Frontal cortex (tissue), 4 donors: ENCODE measurements at places on chromosomes 7 and 10. TPM values are rescaled to one million over a fixed set of nuclear protein-coding genes. Genes with fewer than 3 reads are reported as not detected.

DNA sequence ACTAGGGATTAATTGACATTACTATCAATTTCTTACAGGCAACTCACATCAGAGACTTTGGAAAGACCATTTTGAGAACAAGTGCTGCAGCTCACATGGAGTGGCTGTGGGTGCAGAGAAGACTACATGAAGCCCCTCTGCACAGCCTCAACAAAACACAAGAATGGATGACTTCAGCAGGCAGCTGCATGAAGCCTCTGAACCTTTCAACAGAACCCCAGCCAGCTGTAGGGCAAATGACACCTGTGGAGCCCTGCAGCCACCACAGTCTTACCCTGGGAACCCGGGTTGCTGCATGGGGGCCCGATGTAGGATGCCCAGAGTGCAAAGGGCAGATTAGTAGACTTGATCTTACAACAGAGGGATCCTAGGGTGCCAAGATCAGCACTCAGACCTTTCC is 62.0 kb upstream of the CAMK2B start:
- DNase-seq, result no peak

GRCh38 chr10:112370424-112370819 is 3.5 kb upstream of the ACSL5 start:
- DNase-seq, result no peak

Gene TUBAL3
- total RNA-seq, result not detected

Gene SMO
- total RNA-seq, result 8.6 TPM

GRCh38 chr10:103557455-103557854 is 64.0 kb downstream of the NEURL1 start:
- no peak for DNase-seq

- DNase-seq, result no peak
Observed at GRCh38 chr10:125521721-125522680, 161.0 kb downstream of the TEX36 start.

- DNase-seq, result no peak
Observed at GRCh38 chr7:101985057-101985902, 167.9 kb downstream of the CUX1 start.

DNA sequence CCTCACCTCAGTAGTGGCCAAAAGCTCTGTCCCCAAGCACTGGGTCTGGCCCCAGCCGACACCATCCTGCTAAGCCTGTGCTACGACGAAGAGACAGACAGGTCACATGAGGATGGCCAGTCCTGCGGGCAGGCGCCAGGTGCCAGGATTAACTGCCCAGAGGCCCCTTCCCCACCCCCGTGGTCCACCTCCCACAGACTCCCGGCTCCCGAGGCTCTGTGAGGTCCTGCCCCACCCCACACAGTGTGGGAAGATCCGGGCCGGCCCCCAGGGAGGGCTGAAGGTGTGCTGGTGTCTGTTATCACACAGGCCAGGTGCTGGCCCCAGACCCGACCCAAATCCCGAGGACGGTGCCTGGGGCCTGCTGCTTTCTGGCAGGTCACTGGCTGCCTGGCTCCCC is 27.2 kb downstream of the CYP2W1 start:
- no peak for DNase-seq

GRCh38 chr10:26574783-26575182 is 122.7 kb upstream of the PDSS1 start:
- DNase-seq, result no peak

DNA sequence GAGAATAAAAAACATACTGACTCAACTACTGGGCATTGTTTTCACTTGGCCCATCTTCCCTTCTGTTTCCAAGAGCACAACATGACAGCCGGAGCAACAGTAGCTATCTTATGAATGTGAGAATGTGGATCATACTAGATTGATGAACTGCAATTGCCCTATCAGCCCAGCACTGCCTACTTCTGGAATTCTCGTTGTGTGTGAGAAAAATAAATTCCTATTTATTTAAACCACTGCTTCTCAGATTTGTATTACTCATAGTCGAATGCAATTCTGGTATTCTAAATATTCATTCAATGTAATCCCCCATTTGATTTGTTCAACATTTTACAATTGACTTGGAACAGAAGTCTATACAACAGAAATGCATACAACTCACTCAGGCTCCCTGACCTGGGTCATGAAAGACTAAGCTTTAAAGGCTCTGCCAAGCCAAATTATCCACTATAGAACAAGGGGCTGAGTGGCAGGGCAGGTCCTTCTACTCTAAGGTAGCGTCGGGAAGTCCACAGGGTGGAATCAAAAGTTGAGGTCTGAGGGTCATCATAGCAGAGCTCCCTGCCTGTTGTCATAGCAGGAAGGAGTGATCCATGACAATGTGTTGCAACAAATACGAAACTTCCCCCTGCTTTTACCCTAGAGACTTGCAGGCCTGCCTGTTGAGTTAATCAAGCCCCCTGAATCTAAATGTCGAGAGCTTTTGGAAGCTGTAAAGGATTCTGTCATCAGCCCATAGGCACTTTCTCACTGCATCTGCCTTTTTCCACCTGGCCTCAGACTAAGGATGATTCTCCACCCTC is 12.4 kb upstream of the JAZF1 start:
- no peak for DNase-seq

DNA sequence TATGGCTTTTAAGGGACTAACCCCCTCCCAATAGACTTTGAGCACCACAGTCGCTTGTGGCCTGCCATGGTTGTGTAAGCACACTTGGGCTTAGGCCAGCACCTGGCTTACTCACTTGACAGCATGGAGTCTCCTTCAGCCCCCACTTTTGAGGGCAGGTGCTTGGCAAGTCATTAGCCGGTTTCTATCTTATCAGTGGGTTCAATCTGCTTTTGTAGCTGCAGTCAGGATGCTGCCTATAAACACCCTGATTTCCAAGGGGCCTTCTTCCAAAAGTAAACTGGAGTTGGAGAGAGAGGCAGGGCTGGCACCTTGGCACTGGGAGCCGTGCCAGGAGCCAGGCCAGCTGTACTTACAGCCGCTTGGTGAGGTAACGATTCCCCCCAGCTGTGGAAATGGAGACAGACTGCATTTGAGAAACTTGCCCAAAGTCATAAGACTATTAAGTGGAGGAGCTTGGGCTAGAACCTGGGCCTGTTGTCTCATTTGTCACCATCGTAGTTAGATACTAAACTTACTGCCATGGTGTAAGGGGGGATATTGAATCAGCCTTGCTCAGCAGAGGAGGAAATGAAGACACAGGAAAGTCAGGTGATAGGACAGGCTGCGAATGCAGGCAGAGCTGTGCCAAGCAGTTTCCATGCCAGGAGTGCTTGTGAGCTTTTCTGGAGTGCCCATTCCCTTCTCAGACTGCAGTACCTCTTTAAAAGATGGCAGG is 92.2 kb upstream of the EFCAB10 start:
- DNase-seq, result no peak

- DNase-seq, result no peak
Observed at GRCh38 chr7:139086454-139086853, 23.1 kb downstream of the ZC3HAV1 start.

GRCh38 chr7:1692515-1693418 is 22.7 kb downstream of the ELFN1 start:
- DNase-seq, result no peak

- no peak for DNase-seq
Observed at GRCh38 chr10:124688386-124688785, 55.8 kb downstream of the FAM53B start.

Gene FGFBP3
- total RNA-seq, result 18.3 TPM

- DNase-seq, result no peak
Observed at GRCh38 chr10:47098964-47099363, 187.7 kb downstream of the PTPN20 start.

Gene CYP2C18
- total RNA-seq, result under 0.01 TPM

DNA sequence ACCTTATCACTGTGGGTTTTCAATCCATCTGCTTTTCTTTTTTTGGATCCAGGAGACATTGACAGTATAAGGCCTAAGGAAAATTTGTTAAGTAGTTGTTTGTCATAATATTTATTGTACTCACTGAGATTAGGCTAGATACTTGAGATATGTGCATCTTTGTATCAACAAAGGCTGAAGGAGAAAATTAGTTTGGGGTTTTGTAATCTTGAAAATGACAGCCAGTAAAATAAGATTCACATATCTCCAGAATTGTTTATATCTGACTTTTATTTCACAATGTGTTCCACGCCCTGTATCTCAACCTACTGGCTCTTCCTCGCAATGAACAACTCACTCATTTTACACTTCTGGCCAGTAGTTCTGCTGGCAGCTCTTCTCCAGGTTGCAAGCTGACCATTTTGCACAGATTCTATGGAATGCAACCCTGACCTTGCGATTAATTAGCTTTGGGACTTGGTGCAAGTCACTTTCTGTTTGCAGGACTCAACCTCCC is 132.7 kb downstream of the GATA3 start:
- no peak for DNase-seq

GRCh38 chr7:29140873-29141468 is 5.4 kb downstream of the CPVL start:
- no peak for DNase-seq

Gene MEIG1
- not detected for total RNA-seq

GRCh38 chr10:81831060-81831459 is 43.9 kb upstream of the NRG3 start:
- no peak for DNase-seq

Gene PRF1
- total RNA-seq, result not detected

- no peak for DNase-seq
Observed at GRCh38 chr10:60848680-60849079, 70.4 kb downstream of the CDK1 start.

Gene SH2D4B
- 1.2 TPM for total RNA-seq

DNA sequence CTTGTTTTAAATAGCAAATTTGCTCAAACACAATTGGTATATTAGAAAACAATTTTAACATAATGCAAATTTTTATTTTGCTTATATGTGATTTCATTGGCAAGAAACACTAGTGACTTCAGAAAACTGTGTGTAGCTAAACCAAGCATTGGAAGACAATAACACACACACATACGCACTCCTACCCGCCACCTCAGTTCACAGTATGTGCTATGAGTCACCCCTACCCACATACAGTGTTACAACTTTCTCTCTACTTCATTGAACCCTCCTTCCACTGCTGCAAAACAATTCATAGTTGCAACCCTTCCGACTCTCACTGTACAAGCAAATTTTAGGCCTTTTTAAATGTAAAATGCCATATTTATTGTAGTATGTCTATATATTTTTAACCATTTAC is 119.9 kb upstream of the THSD7A start:
- DNase-seq, result no peak

GRCh38 chr10:21363092-21363730 is 162.3 kb downstream of the SKIDA1 start:
- no peak for DNase-seq

Gene CDK14
- 77.9 TPM for total RNA-seq

Gene MICU1
- total RNA-seq, result 63.6 TPM
